Amniotic stem cell (primary cell): ENCODE measurements at places on chromosomes 7 and 10.

- DNase-seq = no peak
Observed at GRCh38 chr7:4279216-4279615, 402.9 kb upstream of the FOXK1 start.

DNA sequence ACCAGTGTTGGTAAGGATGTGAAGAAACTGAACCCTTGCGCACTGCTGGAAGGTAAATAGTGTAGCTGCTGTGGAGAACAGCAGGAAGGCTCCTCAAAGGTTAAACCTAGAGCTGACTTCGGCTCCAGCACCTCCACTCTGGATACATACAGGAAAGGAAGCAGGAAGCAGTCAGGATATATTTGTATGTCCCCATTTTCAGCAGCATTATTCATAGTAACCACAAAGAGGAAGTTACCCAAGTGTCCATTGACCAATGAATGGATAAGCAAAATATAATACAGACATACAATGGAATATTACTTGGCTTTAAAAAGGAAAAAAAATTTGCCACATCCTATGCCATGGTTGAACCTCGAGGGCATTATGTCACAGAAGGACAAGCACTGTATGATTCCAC is 15.0 kb downstream of the RET start:
- DNase-seq = no peak

DNA sequence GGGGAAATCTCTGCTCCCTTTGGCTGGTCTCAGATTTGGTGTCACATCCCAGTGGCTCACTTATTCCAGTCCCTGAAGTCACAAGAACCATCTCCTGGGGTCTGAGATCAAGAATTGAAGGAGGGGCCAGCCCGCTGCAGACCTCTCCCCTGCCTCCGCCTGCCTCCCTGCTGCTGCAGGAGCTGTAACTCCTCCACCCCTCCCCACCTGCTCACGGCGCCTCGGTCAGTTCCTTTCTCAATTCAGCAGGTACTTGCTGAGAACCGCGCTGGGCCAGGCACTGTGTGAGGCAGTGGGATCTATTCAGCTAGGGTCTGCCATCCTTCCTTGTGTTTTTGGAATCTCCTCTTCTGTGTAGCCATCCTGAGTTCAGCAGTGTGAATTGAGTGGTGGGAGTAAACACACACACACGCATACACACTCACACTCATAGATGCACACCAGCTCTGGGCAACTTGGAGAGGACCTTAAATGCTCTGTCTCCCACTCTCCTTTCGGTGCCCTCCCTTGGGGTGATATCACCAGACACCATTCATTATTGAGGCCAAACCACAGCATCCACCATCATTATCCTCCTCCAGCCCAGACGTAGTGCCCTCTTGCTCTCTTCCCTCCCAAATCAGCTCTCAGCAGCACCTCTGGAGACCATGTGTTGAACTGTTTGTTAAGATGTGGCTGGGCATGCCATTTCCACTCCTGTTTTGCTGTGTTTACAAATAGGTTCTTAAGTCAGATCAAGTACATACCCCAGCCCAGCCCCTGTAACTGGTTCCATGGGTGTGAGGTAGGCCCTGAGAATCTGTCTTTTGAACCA is 22.0 kb upstream of the ANKRD2 start:
- DNase-seq = no peak

DNA sequence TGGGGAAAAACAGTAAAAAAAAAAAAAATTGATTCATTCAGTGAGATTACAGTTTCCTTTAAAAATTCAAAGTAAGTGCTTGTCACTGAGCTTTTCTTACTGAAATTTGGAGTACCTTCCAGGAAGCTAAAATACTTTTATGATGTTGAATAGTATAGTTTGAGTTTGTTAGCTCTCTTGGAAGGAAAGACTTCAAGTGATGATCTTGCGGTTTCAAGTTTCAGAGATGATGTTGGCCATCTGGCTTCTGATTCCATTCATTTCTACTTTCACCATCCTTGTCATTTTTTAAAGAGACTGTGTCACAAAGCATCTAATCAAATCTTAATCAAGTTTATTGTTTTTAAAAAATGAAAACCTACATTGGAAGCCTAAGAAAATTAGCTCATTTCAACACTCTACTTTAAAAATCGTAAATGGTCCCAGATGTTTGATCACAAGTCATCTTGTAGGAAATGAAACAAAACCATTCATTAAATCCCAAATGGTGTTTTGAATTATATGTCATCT is 4.9 kb upstream of the HERPUD2 start:
- DNase-seq = no peak

DNA sequence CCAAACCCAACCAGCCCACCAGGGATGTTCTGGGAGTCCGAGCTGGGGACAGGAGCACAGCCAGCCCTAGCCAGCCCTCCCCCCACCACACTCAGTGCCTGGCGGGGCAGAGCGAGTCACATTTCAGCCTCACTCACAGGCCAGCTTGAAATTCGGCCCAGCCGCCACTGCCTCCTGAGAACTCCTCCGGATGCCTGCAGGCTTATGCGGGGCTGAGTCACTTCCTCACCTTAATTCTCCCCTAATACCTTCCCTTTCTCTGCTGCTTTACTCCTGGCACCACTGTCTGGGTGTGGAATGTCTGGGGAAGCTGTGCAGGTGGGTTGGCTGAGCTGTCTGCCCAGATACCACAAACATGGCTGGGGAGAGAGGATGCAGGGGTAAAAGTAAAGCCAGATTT is 22.6 kb upstream of the DLG5 start:
- DNase-seq = no peak

- DNase-seq = no peak
Observed at GRCh38 chr10:115947104-115947503, 325.9 kb downstream of the GFRA1 start.

- DNase-seq = peak; percentile 59
Observed at GRCh38 chr7:137606061-137606674, 240.6 kb downstream of the DGKI start.

DNA sequence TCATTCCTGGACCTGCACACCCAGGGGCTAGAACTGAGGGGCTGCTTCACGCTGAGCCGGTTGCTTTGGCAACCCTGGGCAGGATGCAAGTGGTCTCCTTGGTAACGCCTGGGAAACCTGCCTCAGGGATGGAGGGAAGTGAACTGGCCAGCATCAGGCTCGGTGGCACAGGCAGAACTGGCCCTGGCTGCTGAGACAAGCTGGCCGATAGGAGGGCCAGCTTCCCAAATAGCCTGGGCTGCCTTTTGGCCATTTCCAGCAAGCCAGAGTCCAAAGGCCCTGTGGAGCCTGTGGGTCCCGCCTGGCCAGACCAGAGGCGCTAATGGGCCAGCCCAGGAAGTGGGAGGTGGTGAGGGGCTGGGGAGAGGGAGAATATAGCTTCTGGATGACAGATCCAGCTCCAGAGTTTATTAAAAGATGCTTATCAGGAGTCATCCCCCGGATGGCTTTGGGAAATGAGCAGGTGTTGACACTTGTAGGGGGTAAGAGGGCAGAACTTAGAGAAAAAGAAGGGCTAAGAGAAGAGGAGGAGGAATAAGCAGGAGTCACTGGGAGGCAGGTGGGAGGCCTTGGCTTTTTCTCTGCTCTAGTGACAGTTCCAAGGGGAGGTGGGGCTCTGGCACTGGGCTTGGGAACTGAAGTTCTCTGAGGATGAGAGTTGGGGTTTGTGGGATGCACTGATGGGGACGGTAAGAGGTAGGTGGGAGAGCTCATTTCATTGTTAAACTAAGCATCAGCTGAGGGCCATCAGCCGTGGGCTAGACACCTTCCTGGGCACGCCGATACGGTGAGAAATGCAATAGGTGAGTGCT is 9.6 kb downstream of the NEURL1 start:
- DNase-seq = no peak

GRCh38 chr7:80220022-80220634 is 85.5 kb downstream of the GNAI1 start:
- DNase-seq = no peak

DNA sequence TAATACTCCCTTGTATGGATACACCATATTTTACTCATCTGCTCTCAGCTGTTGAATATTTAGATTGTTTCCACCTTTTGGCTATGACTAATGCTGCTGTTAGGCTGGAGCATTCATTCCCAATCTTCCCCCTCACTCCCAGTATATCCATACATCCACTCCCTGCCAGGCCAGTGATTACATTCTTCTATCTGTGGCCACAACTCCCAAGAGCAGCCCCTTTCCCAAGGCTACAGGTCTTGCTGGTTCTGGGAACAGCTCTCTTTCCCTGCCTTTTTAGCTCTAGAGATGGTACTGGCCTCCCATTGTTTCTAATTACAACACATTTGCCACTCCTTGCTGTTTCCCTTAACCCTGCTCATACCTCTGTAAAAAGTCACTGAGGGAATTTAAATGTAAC is 28.2 kb downstream of the SFR1 start:
- DNase-seq = no peak

GRCh38 chr10:103752680-103753248 is 102.6 kb downstream of the SH3PXD2A start:
- DNase-seq = no peak

- DNase-seq = no peak
Observed at GRCh38 chr7:43570688-43571365, 12.1 kb upstream of the STK17A start.

DNA sequence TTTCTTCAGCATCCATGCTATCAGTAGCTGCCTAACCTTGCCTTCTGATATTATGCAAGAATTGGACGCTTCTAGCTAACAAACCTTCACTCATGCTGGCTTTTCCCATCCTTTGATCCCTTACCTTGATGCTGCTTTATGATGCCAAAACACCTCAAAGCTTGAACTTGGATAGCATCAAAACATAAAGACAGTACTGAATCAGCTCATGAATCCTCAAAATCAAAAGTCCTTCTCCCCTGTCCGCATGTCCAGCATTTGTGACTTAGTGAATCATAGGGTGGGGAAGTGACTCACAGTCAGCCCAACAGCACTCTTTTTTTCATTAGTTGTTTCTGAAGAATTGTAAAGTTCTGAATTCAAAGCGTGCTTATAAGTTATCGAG is 89.5 kb upstream of the PIK3CG start:
- DNase-seq = peak; percentile 32

GRCh38 chr7:155003092-155003375 is at the start of gene PAXIP1:
PAXIP1 (minus strand) TSS chr7:155003124; CDS start chr7:155002929, 195 bp downstream.
- DNase-seq = no peak

- DNase-seq = no peak
Observed at GRCh38 chr7:29561271-29561670, 2.4 kb upstream of the PRR15 start.

- no peak for DNase-seq
Observed at GRCh38 chr7:4807598-4808016, 32.2 kb downstream of the AP5Z1 start.

GRCh38 chr7:152354061-152354460 is 81.7 kb downstream of the KMT2C start:
- no peak for DNase-seq

GRCh38 chr10:72106154-72106849 is 18.0 kb upstream of the SPOCK2 start:
- DNase-seq = no peak

GRCh38 chr10:58086763-58087150 is 180.9 kb downstream of the IPMK start:
- no peak for DNase-seq

GRCh38 chr10:104279550-104280259 is 10.7 kb downstream of the GSTO2 start:
- DNase-seq = no peak

GRCh38 chr7:130750755-130751154 is 16.7 kb upstream of the KLF14 start:
- no peak for DNase-seq

DNA sequence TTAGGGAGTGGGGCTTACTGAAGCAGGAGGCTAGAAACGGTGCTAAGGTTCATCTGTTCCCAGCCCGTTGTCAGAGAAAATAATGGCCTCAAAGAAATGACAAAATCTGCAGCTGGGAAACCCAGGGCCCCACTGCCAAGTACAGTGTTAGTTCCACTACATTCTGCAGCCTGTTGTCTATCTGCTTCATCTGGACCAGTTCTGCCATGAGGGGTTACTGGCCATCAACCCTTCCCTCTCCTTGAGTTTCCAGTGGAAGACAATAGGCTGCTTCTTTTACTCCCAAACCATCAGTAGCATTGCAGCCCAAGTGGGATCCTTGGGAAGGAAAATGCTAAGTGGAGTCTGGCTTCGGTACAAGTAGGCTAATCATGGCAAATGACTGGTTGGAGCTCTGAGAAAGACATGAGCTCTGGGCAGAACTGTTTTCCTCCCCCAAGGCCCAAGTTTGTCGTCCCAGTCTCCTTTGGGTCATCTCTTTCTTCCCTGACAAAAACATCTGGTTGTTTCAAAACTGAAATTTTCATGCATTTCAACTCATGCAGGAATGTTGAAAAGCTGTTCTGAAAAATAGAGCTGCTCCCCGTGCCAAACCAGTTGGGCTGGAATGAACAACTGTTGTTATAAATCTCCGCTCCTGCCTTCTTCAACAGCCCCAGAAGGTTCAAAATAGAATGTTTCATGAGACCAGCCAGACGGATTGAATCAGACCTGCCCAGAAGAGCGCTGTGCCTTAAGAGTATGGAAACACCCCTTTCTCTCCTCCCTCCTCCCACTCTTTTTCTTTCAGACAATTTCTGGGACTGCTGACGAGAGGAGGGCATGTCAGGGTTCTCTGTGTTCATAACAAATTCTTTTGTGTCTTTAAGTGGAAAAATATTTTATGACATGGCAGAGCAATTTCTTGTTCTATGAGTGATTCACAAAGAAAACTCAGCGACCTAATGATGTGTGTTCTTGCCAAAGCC is 116.6 kb downstream of the RAB18 start:
- peak; percentile 14 for DNase-seq

DNA sequence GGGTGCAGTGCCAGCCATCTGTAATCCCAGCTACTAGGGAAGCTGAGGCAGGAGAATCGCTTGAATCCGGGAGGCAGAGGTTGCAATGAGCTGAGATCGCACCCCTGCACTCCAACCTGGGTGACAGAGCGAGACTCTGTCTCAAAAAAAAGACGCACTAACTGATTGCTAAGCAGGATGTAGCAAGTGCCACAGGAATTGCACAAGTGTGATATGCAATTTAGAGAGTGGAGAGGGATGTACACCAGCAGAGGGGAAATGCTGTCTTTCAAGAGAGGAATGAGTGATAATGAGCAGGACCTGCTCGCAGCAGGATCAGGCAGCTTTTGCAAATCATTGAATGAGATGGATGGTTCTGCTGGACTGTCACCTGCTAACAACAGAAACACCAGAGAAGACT is 13.3 kb upstream of the SLC16A12 start:
- no peak for DNase-seq

- DNase-seq = peak; percentile 19
Observed at GRCh38 chr7:104156842-104157277, 51.0 kb downstream of the ORC5 start.

GRCh38 chr7:55970561-55970960 is 6.2 kb downstream of the NIPSNAP2 start:
- no peak for DNase-seq

GRCh38 chr7:7972128-7972527 is 3.5 kb downstream of the GLCCI1 start:
- no peak for DNase-seq
